ENCODE measurements at places on chromosomes 3 and 15.

DNA sequence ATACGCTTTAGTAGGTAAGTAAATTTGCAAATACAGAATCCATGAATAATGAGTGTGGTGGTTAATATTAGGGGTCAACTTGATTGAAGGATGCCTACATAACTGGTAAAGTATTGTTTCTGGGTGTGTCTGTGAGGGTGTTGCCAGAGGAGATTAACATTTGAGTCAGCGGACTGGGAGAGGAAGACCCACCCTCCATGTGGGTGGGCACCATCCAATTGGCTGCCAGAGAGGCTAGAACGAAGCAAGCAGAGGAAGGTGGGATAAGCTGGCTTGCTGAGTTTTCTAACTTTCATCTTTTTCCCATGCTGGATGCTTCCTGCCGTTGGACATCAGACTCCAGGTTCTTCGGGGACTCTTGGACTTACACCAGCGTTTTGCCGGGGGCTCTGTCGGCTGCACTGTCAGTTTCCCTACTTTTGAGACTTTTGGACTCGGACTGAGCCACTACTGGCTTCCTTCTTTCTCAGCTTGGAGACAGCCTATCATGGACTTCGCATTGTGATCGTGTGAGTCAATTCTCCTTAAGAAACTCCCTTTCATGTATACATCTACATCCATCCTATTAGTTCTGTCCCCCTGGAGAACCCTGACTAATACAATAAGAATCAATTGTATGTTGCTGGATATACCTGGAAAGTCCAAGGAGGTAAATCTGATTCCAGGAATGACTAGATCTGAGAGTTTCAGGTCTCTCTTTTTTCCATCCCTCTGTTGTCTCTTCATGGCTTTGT, 25.8 kb upstream of the NEDD4 start:
- no peak overlapping the region for H3K4me3 ChIP-seq
- peaks cover 25% of the 10 kb centered on the region for H3K27me3 ChIP-seq
- H3K36me3 ChIP-seq = no peaks in the 10 kb centered on the region
- no peaks in the 10 kb centered on the region for H3K4me1 ChIP-seq
- no peak for DNase-seq
- H3K27ac ChIP-seq = no peak overlapping the region

- no peaks in the 10 kb centered on the region for H3K4me1 ChIP-seq
- no peak overlapping the region for H3K27ac ChIP-seq
- H3K36me3 ChIP-seq = peaks cover 3% of the 10 kb centered on the region
- no peak overlapping the region for H3K4me3 ChIP-seq
- DNase-seq = no peak
Measured at GRCh38 chr3:119368298-119368697, 74.1 kb downstream of the ARHGAP31 start.

DNA sequence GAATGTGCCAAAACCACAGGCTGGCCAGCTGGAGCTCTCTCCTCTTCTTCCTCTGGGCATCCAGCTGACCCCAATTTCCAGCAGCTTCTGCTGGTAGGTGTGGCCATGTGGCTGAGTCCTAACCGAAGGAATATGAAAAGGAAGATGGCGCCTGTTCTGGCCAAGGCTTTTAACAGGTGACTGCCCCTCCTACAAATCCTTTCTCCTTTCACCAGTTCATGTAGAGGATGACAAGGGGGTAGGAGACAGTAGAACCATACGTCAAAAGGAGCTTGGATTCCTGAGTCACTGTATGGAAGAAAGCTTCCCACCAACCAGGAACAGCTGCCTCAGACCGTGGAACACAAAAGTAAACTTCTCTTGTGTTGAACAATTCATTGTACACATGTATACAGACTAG, 316.7 kb upstream of the IGF1R start:
- no peaks in the 10 kb centered on the region for H3K36me3 ChIP-seq
- no peaks in the 10 kb centered on the region for H3K4me1 ChIP-seq
- H3K4me3 ChIP-seq = no peak overlapping the region
- H3K27ac ChIP-seq = no peak overlapping the region

DNA sequence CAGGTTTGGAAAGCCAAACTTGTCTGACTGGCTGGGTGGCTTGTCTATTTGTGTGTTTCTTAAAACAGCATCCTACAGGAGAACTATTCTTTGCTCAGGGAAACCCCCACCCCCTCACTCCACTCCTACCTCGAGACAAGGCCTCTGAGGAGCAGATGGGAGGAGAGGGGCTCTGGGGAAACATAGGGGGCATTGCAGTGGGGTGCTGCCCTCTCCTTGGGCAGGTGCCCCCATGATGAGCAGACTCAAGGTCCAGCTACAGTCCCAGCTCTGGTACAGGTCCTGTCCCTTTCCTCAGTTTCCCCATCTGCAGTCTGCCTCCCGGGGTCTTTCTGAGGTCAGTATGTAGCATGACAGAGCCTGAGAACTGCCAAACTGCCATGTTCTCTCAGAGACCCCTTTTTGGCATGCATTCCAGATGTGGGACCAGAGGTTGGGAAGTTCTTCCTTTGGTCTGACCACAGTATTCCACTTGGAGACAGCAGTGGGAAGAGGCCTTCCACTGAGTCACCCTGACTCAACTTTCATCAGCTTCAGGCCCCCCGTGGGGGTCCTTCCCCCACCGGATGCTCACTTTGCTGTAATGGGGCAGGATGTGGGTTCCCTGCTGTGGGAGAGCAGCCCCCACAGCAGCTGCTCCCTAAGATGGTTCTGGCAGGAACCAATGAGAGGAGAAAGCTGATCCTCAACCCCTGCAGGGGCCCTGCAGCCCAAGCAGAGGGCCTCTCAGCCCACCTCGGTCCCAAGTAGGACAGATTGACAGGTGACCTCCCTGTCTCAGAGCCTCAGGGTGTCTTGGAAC, 32.3 kb upstream of the CYP11A1 start:
- H3K4me3 ChIP-seq = no peak overlapping the region
- peaks cover 81% of the 10 kb centered on the region for H3K4me1 ChIP-seq

DNA sequence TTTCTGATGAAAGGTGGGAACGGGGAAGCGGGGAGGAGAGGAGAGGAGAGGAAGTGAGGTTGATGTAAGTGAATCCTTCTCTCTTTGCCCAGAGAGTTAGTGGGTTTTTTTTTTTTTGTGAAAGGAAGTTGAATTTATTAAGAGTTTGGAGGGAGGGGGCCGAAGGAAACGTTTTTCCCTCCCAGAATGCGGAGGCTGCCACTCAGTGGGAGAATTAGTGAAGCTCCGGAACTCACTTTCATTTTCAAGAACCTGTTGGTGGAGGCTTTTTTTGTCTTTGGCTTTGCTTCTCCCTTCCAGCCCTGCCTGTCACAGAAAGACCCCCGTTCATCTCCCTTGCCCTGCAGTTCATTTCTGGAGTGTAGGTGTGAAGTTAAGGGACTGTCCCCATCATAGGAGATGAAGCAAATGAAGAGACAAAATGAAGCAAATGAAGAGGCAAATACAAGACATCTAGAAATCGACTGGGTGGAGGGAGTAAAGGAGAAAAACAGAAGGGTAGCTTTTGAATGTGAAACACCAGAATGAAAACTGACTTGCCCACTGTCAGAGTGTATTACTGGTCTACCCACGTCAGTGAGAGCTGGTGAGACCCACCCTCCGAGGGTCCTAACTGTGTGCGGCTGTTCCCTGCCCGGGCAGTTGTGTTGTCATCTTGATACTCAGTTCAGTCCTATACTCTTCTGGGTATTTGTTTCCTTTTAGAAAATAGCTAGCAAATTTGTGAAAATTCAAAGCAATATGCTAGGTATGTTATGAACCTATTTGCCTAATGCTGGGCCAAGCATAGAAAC, 91.5 kb downstream of the ITPR1 start:
- DNase-seq = peak; percentile 34
- no peaks in the 10 kb centered on the region for H3K27me3 ChIP-seq
- peaks cover 44% of the 10 kb centered on the region for H3K4me1 ChIP-seq
- no peaks in the 10 kb centered on the region for H3K36me3 ChIP-seq

GRCh38 chr15:75098404-75098803, 75.0 kb downstream of the PPCDC start:
- no peak overlapping the region for H3K4me3 ChIP-seq
- H3K27ac ChIP-seq = no peak overlapping the region
- peaks cover 16% of the 10 kb centered on the region for H3K27me3 ChIP-seq
- peaks cover 4% of the 10 kb centered on the region for H3K4me1 ChIP-seq
- H3K36me3 ChIP-seq = peaks cover 2% of the 10 kb centered on the region

DNA sequence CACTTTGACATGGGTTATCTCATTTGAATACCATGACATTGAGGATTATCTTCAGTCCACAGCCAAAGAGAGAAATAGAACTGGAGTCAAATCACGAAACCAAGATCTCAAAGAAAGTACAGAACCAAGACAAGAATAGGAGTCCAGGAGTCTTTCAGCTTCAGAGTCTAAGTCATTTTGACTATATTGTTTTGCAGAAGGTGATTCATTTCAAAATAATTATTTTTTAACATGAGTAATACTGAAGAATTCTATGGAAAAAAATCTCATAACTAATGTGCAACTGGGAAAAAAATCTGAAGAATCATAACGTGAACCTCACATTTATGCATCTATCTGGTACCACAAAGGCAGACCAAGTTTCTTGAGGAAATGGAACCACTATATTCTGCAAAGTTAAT, 60.3 kb downstream of the UBE3A start:
- no peaks in the 10 kb centered on the region for H3K27me3 ChIP-seq
- DNase-seq = no peak
- peaks cover 1% of the 10 kb centered on the region for H3K4me1 ChIP-seq
- H3K27ac ChIP-seq = no peak overlapping the region
